MCF 10A (cell line): ENCODE measurements at places on chromosomes 12 and 14. TPM values are rescaled to one million over a fixed set of nuclear protein-coding genes. Genes with fewer than 3 reads are reported as not detected.

- DNase-seq: peak; percentile 50
Observed at GRCh38 chr12:111314953-111315539, 53.8 kb downstream of the PHETA1 start.

- DNase-seq: no peak
Observed at GRCh38 chr14:104262515-104263514, 124.4 kb downstream of the KIF26A start.

DNA sequence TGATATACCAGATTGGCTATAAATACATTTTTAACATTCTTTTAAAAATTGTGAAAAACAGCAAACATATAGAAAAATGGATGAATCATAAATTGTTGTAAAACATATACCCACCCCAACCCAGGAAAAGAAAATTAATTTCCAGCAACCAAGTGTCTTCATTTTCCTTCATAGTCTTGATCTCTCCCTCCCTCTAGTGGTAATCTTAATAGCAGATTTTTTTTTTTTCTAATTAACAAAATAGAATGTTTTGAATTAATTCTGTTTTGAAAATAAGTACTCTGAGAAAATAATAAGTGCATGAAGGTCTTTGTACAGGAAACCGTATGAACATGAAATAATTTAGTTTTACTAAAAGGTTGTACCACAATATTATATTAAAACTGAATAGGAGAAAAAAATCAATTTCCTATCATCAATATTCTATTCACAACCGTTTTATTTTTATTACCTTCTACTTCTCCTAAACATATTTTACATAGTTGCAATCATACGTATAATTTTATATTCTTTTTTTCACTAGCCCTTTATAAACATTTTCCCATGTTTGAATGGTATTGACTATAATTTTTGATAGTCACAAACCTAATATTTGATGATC lies 7.0 kb downstream of the ETNK1 start:
- peak; percentile 21 for DNase-seq

DNA sequence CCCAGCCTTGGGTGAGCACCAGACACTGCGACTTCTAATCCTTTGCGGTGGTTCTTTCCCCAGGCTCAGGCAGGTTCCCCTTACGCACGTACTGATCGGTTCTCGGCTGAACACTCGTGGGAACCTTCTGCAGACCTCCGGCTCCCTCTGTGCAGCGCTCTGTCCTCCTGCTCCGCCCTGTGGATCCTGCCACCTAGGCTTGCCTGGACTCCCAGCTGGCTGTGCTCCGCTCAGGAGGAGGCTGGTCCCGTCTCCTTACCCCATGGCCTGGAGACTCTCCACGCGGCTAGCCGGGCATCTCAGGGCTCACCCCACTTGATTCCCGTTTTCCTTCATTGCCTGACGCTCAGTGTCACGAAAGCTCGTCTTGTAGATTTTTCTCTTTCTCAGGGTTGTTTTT lies 34.7 kb downstream of the TNFAIP2 start:
- no peak for DNase-seq

DNA sequence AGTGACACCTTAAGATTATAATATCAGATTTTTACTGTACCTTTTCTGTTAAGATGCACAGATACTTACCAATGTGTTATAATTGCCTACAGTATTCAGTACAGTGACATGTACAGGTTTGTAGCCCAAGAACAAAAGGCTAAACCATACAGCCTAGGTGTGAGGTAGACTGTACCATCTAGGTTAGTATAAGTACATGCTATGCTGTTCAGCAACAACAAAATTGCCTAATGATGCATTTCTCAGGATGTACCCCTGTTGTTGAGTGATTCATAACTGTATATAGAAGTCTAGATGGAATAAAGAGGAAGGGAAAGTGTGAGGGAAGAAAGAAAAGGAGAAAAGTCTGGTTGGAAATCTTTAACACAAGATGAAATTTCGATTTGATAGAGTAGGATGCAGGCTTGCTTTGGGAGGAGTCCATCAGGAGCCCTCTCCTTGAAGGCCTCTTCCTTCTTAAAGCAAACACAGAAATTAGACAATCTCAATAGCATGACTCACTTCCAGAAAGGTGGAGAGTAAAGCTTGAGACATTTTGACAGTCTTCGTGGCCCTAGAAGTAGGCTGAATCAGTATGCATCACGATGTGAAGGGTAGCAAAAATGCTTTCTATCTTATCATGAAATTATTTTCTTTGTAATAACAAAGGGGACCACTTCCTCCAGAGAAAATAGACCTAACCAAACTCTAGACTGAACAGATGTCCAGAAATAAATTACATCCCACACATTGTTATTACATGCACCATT lies 191.5 kb downstream of the SYT1 start:
- DNase-seq: peak; percentile 60

DNA sequence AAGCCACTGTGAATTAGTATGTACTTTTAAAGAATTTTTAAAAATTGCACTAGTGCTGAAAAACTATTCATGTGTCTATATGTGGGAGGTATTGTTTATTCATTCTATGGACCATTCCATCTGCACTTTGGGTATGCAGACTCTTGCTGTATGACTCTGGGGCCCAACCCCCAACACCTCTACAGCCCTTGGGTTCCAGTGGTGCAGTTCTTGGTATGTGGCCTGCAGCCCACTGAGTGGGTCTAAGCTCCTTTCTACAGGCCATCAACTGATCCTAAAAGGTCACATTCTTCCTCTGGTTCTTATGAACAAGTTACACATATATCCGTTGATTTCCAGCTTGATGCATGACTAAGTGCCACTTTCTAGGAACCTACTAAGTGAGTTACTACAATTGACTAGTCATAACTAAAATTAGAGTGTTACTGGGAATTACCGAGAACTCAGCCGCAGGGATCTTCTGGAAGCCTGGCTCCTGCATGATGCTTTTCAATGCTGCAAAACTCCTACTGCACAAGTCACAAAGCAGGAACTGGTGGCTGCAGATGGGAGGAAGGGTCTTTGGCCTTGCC lies 62.4 kb upstream of the MED13L start:
- DNase-seq: no peak

GRCh38 chr12:49741882-49742620 lies 694 bp downstream of the TMBIM6 start:
- peak; percentile 87 for DNase-seq

- DNase-seq: no peak
Observed at GRCh38 chr12:27252934-27253333, 8.8 kb downstream of the STK38L start.

- DNase-seq: no peak
Observed at GRCh38 chr12:49451468-49452259, 84.4 kb downstream of the SPATS2 start.

GRCh38 chr12:105212438-105212837 lies 23.5 kb downstream of the APPL2 start:
- DNase-seq: peak; percentile 52

AHNAK2 gene
- total RNA-seq: 218 and 286 TPM in 2 replicates

BATF gene
- total RNA-seq: not detected in 2 replicates

FOXN4 gene
- not detected in 2 replicates for total RNA-seq

SMIM41 gene
- total RNA-seq: not detected in 2 replicates
